ENCODE measurements at places on chromosomes 2 and 18.

DNA sequence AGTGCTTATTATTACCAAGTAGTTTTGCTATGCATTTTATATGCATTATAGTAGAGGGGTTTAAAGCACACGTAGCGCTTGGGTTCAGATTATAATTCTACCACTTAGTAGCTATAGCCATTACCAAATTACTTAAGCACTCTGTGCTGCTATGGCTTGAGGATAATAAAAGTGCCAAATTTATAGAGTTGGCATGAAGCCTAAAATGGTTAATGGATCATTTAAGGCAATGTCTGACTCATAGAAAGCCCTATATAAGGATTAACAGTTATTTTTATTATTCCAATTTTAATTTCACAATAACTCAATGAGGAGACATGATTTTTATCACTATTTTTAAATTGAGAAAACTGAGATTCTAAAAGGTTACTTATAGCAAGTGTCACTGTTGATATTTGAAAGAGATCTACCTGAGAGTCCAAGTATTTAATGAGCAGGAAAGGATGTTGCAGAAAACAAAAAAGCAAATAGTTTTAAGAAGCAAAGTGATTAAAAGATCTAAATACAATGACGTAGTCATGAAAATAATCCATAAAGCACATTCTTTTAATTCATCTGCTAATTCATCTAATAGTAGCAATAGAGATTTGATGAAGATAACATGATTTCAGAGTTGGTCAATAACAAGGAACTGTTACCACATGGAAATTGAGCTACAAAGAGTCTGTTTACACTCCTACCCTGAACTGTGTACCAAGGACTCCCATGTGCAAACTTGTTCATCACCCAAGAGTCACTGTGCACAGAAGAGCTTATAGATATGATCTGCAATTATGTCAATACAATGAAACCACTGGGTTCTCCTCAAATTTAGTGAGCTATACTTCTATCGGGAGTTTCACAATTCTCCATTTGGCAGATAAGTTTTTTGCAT, 78.8 kb upstream of the DTNA start:
- DNase-seq, result no peak

- DNase-seq, result no peak
These were observed 6.7 kb upstream of the CLK1 start for GRCh38 chr2:200871151-200871550.

DNA sequence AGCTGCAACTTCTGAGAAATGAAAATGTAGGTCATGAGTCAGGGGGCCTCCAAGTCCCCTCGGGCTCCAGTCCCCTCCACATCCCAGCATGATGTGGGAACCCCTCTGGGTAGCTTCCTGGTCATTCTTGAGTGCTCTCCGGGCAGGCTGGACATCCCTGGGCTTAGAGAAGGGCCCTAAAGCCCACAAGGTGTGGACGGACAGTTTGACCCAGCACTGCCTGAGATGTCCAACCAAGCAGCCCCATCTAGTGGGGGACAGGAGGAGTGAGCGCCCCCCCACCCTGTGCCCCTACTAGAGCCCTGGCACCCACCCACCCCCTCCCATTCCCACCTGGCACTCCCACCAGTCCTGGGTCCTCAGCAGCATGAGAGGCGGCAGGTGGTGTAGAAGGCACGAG, 46.0 kb downstream of the CYP27C1 start:
- no peak for DNase-seq

- no peak for DNase-seq
These were observed 18.8 kb downstream of the TACR1 start for GRCh38 chr2:75180476-75180875.

- DNase-seq, result peak; percentile 41
These were observed 38.8 kb downstream of the DNER start for GRCh38 chr2:229675569-229675968.

DNA sequence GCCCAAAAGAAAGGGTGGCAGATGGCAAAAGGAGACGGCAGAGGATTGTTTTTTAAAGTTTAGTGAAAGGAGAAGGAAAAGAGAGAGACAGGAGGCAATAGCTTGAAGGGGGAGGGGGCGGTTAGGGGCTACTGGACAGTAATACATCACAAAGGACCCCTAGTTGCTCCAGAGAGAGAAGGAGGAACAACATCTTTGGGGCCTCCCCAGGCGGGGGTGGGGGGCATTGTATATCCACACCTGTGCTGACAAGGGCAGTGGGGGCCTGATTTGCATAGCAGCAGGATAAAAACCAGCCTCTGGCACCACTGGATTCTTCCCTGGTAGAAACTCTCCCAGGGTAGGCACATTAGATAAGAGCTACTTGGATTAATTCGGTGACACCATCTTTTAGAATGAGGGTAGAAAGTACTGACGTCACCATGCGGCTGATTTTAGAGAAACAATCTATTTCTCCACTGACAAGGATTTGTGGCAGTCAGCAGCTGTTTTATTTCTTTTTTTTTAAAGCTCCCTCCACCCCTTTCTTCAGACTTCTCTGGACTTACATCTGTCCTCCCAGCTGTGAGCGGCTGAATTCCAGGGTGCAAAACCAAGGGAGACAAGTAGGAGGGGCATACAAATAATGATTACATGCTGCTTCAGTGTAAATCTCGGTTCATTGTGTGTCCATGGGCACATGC, 199.8 kb upstream of the NRP2 start:
- DNase-seq, result no peak
